ENCODE measurements at places on chromosomes 2 and 18.
A peak's percentile ranks its signal among the peaks of the same experiment; 100 is the strongest.

GRCh38 chr18:58341916-58342315 lies 287.0 kb downstream of the ALPK2 start:
- DNase-seq: no peak

GRCh38 chr18:32372381-32373061 lies 98.2 kb downstream of the GAREM1 start:
- DNase-seq: no peak

DNA sequence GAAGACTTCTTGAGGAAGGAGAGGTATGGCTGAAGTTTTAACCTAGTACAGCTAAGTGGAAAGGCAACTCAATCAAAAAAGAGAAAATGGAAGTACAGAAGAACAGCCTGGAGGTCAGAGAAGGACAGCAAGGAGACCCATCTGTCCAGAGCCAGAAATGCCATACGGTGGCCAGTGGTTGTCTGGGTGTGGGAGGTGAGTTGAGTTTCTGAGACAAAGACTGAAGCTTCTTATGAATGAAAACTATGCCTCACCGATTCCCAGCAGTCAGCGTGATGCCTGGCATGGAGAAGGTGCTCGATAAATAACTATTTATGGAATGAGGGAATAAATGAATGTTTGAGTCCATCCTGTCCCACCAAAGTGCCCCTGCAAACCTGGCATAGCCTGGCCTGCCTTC lies 98.8 kb downstream of the MRO start:
- DNase-seq: no peak

- DNase-seq: no peak
Measured at GRCh38 chr18:77130229-77131099, 2.1 kb downstream of the MBP start.

DNA sequence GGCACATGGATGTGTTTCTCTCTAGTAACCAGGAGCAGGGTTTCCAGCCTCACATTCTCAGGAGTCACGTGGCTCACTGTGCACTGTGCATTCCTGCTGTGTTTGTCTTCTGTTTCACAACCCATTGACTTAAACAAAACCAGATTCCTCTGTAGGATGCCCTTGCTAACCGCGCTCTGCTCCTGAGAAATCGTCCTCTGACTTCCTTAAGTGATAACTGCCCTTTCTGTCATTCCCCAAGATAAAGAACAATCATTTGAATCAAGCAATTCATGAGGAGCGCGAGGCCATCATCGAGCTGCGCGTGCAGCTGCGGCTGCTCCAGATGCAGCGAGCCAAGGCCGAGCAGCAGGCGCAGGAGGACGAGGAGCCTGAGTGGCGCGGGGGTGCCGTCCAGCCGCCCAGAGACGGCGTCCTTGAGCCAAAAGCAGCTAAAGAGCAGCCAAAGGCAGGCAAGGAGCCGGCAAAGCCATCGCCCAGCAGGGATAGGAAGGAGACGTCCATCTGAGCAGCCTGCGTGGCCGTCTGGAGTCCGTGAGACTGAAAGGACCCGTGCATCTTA lies 60.2 kb downstream of the RALBP1 start:
- peak; percentile 92 for DNase-seq

DNA sequence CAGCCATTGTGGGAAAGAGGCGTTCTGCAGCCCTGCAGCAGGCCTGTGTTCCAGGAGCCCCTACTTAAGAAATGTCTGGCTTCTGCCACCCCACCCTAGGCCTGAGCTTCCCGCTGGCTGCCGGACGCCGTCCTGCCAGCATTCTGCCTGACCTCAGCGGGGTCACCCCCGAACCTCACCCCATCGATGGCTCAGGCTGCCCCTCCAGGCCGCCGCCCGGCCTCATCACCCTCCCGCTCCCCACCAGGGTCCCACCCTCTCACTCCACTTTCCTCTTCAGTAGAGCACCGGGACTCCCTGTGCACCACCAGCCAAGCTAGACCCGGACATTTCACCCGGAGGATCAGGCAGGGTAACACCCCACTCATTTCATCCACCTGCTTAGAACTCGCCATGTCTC lies 73.6 kb upstream of the SALL3 start:
- DNase-seq: no peak

DNA sequence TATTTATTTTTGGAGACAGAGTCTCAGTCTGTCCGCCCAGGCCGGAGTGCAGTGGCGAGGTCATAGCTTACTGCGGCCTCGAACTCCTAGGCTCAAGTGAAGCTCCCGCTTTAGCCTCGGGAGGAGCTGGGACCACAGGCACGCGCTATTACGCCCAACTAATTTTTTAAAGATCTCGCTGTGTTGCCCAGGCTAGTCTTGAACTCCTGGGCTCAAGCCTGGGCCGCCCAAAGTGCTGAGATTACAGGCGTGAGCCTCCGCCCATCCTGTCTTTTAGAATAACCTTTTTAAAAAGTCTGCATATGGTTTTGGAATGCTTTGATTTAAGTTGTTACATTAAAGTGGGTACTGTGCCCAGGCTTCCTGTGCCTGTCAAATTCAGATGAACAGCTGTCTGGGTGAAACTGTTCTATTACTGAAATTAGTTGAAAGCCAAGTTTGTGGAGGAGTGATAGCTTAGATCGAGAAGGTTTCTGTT lies 944 bp downstream of the RAB3GAP1 start:
- no peak for DNase-seq

DNA sequence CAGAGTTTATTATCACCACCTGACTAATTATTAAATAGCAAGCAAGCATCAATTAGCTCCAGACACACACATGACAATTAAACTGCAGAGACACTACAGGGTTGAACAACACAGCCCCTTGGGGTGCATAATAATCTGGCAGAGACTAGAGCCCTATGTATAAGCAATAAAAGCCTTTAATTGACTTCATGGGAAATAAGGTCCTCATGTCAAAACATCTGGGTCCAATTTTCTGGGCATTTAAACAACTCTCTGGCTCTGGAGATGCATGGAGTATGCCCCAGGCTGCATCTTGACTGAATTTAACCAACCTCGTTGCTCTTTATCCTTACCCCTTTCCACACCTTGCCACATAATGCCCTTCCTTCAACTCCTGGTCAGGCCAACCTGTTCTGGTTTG lies 270.7 kb upstream of the THUMPD2 start:
- DNase-seq: no peak

- DNase-seq: no peak
Measured at GRCh38 chr2:212088353-212088752, 450.2 kb downstream of the ERBB4 start.

- DNase-seq: peak; percentile 56
Measured at GRCh38 chr2:74552914-74553811, 579 bp downstream of the LOXL3 start.

GRCh38 chr2:121627525-121628050 lies 21.7 kb downstream of the CLASP1 start:
- no peak for DNase-seq

GRCh38 chr2:8246137-8246536 lies 435.7 kb upstream of the ID2 start:
- DNase-seq: no peak

GRCh38 chr2:56133931-56134629 lies 49.7 kb upstream of the CCDC85A start:
- peak; percentile 8 for DNase-seq

DNA sequence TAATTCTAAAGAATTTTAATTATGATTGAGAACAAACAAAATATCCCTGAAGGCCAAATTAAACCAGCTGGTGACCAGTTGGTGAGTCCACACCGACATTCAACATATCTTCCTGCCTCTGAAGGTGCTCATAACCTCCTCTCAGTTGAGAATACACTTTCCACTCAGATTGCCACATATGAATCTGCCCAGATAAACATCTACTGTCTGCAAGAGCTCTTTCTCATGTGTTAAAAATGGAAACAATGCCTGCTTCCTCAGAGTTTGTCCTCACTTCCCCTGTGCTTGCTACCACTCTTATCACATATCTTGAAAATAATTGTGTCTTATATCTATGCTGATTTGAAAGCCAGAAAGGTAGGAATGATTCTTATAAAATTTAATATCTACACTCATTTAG lies 177.7 kb upstream of the GULP1 start:
- DNase-seq: peak; percentile 14

GRCh38 chr18:39793609-39794008 lies 2161.4 kb upstream of the PIK3C3 start:
- DNase-seq: no peak

- no peak for DNase-seq
Measured at GRCh38 chr2:69797836-69798289, 31.6 kb upstream of the GMCL1 start.

DNA sequence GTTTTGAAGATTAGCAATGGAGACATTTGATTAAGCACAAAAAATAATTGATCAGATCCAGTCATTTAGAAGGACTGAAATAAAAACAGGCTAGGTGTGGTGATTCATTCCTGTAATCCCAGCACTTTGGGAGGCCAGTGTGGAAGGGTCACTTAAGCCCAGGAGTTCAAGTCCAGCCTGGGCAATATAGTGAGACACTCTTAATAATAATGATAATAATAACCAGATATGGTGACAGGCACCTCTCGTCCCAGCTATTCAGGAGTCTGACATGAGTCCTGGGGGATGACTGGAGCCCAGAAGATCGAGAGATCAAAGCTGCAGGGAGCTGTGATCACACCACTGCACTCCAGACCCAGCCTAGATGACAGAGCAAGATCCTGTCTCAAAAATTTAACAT lies 3.5 kb upstream of the FN1 start:
- DNase-seq: no peak

GRCh38 chr2:241153616-241154015 lies 3.3 kb downstream of the PPP1R7 start:
- no peak for DNase-seq

GRCh38 chr2:24351627-24351938 lies 8.8 kb downstream of the ITSN2 start:
- DNase-seq: no peak

DNA sequence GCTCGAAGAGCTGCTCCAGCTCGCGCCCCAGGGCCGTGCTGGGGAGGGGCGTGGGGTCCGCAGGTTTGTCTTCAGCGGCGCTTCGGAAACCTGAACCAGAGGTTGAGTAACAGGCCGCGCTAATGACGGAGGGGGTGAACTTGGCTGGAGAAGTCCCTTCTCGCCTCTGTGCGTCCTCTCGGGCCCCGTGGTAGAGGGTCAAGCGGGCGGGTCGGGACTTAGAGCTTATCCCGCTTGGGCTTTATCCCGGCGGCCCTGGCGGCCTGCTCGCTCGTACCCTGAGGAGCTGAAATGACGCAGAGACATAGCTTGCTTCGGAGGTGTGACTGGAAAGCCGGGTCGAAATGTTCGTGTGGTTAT lies 479 bp downstream of the RNMT start:
- no peak for DNase-seq

DNA sequence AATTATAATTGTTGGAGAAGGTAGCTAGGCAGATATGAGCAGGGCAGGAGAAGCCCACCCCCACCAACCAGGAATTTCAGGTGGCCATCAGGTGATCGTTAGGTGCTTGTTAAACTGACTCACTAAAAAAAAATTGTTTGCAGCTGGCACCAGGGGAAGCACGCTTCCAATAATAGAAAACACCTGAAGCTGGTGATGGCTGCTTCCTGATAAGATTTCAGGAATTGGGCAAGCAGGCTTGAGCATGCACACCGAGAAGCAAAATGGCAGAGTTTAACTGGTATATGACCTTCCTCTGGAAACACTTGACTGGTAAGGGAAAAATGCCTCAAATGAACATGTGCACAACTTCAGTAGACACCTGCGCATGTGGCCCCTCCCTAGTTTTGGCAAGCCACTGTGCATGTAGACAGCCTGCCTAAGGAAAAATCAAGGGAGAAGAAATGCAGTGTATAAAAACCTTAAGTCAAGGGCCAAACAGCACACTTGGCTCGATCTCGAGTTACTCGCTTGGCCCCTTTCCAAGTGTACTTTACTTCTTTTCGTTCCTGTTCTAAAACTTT lies 292.8 kb downstream of the CCDC85A start:
- DNase-seq: no peak

GRCh38 chr18:12606592-12607315 lies 51.2 kb downstream of the SPIRE1 start:
- DNase-seq: peak; percentile 50

GRCh38 chr2:204110338-204110741 lies 173.8 kb downstream of the ICOS start:
- DNase-seq: no peak

GRCh38 chr2:109059474-109060165 lies 69.4 kb upstream of the SH3RF3 start:
- DNase-seq: no peak

DNA sequence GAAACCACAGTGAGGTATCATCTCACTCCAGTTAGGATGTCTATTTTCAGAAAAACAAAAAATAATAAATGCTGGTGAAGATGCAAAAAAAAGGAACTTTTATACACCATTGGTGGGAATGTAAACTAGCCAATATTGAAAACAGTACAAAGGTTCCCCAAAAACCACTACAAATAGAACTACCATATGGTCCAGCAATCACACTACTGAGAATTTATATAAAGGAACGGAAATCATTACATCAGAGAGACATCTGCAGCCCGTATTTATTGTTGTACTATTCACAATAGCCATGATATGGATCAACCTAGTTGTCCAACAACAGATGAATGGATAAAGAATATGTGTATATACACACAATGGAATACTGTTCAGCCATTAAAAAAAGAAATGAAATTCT lies 52.0 kb downstream of the ORC4 start:
- DNase-seq: no peak

DNA sequence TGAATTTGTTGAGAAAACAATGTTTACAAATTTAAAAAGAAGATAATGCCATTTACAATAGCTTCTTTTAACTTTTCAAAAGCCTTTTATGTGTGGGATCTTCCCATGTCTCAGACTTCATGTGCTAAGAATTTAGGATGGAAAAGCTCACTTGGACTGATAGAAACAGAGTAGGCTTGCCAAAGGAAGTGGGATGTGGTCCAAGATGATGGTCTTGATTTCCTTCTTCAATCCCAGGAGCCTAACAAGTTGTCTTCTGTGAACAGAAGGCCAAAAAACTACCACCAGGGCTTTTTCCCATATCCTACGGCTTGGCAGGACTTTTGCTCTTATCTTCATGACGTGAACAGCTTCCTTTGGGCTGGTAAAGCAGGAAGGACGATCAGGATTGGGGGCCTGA lies 9.5 kb downstream of the CXCR4 start:
- DNase-seq: peak; percentile 61

DNA sequence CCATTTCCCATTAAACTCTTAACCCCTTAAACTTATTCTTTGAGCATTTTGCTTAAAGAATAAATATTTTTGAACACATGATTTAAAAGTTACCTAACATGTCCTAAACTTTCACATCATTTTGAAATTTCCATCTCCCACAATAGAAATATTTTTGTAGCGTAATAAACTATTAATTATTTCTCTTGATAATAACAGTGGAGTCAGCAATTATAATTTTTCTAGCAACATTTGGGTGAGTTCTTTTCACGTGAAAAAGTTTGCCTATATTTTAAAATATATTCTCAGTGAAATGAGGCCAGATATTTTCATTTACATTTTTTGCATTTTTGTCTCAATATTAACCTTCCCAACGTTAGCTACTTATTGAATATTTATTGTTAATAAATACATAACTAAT lies 320.4 kb upstream of the CRIM1 start:
- no peak for DNase-seq

DNA sequence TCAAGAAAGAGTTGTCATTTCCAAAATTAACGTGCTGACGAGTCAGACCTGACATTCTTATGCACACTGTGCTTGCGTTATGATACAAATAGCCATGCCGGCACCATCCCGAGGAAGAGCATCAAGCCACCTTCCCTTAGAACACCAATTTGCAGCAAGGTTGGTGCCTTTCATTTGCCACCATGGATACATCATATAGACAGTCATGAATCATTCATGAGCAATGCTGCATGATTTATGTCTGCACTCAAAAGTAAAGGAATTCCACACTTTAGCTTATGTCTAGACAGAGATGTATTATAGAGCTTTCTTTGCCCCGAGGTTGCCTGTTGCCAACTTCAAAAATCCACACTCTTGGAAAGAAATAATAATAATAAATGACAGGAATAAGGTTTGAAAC lies 166.9 kb downstream of the VWC2L start:
- no peak for DNase-seq

- no peak for DNase-seq
Measured at GRCh38 chr2:70226781-70227180, 21.6 kb downstream of the TIA1 start.

All from muscle of back (tissue), 13 donors.